ENCODE measurements at places on chromosomes 12 and 14. TPM values are rescaled to one million over a fixed set of nuclear protein-coding genes. Genes with fewer than 3 reads are reported as not detected.

Gene TEX22
- 0.37 TPM for total RNA-seq

Gene IL22
- not detected for total RNA-seq

Gene TBX3
- total RNA-seq: 22.0 TPM

Gene C12orf56
- 0.28 TPM for total RNA-seq

Gene NPFF
- not detected for total RNA-seq

Gene P2RX2
- total RNA-seq: not detected

Gene DPPA3
- not detected for total RNA-seq

Gene ANO2
- 0.18 TPM for total RNA-seq

Gene ABCB9
- total RNA-seq: 5.3 TPM

Gene SLCO1B1
- not detected for total RNA-seq
